ENCODE measurements at places on chromosomes 13 and 19.

DNA sequence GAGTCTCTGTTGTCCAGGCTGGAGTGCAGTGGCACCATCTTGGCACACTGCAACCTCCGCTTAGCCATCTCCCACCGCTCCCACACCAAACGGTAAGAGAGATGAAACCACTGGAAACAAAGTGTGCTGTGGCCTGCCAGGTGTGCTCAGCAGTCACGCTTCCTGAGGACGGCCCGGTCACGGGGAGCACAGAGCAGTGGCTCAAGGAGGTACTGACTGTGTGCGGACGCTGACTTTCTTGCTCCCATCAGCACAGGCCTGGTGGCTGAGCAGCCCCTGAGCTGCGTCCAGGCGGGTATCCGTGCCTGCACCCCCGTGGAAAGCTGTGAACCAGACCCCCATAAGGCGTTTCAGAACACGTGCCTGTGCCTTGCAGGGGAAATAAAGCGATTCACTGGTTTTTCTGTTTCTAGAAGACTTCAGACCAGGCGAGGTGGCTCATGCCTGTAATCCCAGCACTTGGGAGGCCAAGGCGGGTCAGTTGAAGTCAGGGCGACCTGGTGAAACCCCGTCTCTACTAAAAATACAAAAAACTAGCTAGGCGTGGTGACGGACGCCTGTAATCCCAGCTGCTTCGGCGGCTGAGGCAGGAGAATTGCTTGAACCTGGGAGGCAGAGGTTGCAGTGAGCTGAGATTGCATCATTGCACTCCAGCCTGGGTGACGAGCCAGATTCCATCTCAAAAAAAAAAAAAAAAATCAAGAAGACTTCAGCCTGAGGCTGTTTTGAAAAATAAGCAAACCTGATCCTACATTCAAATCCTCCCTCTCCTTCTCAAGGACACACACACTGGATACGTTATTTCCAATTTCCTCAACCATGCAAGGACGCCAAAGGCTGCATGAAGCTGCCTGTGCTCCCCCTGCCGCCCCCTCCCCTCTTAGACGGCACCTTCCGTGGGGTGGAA lies 25.5 kb downstream of the ADPRHL1 start:
- no peak for DNase-seq

- DNase-seq = no peak
Measured at GRCh38 chr19:28066988-28067387, 1146.0 kb downstream of the UQCRFS1 start.

DNA sequence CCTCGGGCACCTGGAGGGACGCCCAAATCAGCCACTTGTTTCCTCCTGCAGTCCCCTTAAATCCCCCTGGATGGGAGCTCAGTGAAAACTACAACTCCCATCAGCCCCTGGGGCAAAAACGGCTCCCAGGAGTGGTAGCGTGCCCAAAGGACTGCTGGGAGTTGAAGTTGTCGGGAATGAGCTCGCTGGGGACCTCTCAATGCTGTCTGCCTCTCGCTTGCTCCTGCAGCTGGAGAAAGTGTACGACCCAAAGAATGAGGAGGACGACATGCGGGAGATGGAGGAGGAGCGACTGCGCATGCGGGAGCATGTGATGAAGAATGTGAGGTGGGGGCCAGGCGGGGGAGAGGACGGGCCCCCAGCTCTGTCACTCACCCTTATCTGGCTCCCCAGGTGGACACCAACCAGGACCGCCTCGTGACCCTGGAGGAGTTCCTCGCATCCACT lies 14.7 kb upstream of the DHDH start:
- peak; percentile 15 for DNase-seq

- DNase-seq = no peak
Measured at GRCh38 chr19:37966211-37966661, 59.2 kb downstream of the SIPA1L3 start.

DNA sequence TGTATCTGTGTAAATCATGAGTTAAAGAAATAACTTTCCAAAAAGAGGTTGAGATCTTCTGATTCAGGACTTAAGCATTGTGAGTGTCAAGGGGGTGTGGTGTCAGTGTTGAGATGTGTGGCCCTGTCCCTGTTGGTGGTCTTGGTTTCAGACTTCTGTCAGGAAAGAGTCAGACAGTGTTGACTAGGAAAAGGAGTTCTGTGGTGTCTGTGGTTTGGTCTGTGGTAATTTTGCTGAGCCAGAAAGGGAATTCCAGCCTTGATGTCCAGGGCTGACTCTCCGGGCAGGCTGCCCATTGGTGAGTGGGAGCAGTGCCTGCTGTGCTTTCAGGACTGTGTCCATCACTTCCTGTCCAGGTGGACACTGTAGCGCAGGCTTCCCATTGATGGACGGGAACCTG lies 39.8 kb upstream of the IGFL4 start:
- peak; percentile 50 for DNase-seq

DNA sequence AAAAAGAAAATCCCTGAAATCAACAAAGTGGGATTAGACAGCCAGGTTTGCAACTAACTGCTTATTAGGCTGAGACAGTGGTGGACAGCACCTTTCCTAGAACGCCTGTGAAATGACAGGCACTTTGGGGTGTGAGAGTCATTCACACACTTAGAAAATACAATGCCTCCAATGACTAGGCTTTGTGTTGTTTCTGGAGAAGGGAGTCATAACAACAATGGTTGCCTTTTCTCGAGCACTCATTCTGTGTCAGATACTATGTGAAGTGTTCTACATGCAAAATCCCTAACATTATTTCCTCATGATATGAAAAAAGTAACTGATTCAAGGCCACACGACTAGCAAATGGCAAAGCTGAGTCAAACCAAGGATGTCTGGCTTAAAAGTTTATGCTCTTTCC lies 41.2 kb downstream of the SACS start:
- no peak for DNase-seq

GRCh38 chr13:32455594-32455903 lies 27.6 kb upstream of the N4BP2L1 start:
- DNase-seq = no peak

DNA sequence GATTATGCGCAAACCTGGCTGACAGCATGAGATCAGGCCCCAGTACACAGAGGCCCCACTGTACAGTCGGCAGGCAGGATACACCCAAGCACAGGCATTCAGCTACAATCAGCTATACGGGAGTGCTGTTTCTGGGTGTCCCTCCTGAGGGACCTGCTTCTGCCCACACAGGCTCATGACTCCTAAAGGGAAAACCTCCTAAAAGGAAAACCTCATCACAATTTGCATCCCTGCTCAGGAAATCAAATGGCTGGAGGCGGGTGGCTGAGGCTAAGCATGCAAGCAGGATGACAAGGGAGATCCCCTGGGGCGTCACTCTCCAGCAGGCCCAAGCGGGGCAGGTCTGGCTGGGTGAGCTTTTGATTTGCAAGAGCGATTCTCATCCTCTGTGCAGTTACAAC lies 99.8 kb downstream of the CRYL1 start:
- DNase-seq = no peak

DNA sequence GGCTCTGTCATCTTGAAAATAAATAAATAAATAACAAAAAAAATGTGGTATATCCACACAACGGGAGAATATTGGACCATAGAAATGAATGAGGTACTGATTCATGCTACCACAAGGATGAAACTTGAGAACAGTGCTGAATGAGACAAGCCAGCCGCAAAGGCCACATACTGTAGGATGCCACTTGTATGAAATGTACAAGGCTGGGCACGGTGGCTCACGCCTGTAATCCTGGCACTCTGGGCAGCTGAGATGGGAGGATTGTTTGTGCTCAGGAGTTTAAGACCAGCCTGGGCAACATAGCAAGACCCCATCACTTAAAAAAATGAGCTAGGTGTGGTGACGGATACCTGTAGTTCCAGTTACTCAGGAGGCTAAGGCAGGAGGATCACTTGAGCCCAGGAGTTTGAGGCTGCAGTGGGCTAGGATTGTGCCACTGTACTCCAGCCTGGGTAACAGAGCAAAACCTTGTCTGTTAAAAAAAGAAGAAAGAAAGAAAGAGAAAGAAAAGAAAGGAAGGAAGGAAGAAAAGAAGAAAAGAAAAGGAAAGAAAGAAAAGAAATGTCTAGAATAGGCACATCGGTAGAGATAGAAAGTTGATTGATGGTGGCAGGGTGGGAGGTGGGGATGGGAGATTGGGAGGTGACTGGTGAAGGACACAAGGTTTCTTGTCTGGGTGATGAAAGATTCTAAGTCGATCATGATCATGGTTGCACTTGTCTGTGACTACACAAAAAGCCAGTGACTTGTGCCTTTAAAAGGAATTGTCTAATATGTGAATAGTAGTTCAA lies 20.3 kb downstream of the HPN start:
- DNase-seq = peak; percentile 67

- DNase-seq = no peak
Measured at GRCh38 chr19:9941671-9942070, 5.4 kb upstream of the OLFM2 start.

DNA sequence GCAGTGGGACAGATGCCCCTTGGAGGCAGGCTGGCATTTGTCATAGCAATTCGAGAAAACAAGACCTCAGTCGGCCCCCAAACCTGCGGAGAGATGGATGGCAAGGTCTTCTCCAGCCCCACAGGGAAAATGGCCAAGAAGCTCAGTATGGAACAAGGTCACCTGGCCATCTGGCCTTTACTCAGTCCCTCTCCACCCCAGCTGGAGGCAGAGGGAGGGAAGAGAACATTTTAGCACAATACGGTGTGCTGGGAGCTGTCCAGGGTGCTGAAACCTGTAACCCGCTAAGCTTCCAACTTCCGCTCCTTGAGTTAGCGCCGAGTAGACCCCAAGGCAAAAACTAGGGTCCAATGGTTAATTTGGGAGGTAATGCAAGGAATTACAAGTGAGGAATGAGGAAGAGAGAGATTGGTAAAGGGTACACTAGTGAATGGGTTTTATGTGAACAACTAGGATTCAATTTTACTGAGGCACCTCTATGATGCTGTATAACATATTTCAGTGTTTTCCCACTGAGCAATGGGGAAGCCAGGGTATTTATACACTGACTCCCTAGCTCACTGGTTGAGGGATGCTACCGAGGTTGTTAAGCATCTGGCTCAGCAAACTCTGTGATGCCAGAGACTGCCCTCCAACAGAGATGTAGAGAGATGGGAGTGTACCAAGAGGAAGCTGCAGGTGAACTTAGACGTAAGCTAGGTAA lies 64.3 kb downstream of the CACNA1A start:
- peak; percentile 80 for DNase-seq

DNA sequence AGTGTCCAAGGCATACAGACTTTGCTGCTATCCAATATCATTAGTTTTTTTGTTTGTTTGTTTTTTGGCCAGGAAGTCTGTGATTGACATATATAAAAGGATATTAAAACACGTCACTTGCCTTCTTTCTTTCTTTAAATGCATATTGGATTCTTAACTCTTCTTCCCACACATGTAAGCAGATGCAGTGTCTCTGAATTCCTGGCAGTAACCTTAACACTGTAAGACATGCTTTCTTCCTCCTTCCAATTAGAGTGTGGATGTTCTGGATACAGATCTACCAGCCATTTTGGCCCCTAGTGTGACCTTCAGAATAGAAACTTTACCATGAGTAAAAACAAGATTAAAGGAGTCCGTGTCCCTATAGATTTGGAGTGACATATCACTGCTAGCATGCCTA lies 967.4 kb upstream of the PRR20A start:
- DNase-seq = no peak

DNA sequence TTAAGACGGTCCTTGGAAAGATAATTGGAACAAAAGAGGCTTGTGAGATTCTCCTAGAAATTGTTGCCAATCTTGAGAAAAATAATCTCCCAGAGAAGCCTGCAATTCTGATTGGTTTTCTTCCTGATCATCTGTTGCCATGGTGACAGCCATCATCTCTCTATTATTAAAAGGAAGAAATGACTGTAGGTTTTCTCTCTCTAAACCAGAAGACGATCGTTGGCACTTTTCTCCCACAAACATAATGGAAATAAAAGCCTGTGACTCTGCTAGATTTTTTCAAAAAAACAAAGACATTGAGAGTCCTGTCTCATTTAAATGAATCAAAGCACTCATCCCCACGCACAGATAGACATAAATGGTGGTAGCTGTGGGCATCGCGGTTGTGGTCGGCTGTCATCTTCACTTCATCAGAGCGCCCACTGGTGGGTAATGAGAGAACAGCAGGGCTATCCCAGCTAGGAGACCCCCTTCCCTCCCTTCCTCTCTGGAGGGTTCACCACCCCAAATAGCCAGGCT lies 21.7 kb upstream of the CALM3 start:
- peak; percentile 8 for DNase-seq

- DNase-seq = no peak
Measured at GRCh38 chr19:48854103-48854502, 14.3 kb downstream of the PLEKHA4 start.

GRCh38 chr19:21130097-21130775 lies 11.6 kb upstream of the ZNF431 start:
- DNase-seq = peak; percentile 33

- no peak for DNase-seq
Measured at GRCh38 chr13:109113427-109113826, 484.0 kb downstream of the MYO16 start.

- no peak for DNase-seq
Measured at GRCh38 chr13:27311518-27312210, 41.0 kb downstream of the RASL11A start.

DNA sequence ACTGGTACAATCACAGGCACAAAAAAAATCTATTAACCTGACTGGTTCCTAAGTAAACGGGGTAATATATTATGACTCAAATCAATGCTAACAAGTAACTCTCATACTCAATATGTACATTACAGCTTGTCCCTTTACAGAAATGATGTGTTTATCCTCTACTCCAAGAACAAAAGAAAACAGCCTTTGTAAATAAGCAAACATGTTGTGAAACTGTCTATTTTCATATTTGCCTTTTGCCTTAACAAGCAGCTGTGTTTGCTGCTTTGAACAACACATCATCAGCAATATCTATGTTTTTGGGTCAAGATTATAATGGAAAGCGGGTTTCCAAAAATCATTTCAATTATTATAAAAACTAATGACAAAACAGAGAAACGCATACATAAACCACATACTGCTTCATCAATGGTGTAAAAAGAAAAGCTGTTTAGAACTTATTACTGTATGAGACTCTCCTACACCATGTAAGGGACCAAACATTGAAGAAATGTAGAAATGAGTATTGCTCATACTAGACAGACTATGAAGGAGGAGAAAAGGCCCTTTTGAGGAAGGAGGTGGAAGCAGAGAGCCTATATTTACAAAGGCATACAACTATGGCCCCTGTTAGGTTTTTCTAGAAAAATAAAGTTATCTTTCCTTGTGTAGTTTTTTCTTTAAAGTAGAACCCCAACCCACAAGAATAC lies 14.8 kb downstream of the TBC1D4 start:
- DNase-seq = no peak

DNA sequence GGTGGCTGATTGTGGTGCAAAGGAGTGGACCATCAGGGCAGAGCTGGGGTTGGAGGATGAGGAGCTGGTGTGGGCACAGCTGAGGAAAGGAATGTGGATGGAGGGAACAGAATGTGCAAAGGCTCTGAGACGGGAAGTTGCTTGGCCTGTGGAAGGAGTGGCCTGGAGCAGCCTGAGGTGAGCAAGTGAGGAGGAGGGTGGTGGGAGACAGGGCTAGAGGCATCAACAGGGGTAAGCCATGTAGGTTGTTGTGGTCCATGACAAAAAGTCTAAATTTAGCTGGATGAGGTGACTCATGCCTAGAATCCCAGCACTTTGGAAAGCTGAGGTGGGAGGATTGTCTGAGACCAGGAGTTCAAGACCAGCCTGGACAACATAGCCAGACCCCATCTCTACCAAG lies 9.5 kb downstream of the CYP4F22 start:
- no peak for DNase-seq

- DNase-seq = peak; percentile 30
Measured at GRCh38 chr19:14544047-14544446, 14.7 kb downstream of the TECR start.

All from PC-3 (cell line).